Forelimb muscle (tissue), 1 donor: ENCODE measurements at places on chromosomes 5 and 9.

- DNase-seq: no peak
Measured at GRCh38 chr5:179612577-179613459, 10.7 kb downstream of the HNRNPH1 start.

GRCh38 chr9:1042466-1042865 lies 7.7 kb upstream of the DMRT2 start:
- no peak for DNase-seq

GRCh38 chr5:172678902-172679301 lies 37.8 kb downstream of the NEURL1B start:
- no peak for DNase-seq

DNA sequence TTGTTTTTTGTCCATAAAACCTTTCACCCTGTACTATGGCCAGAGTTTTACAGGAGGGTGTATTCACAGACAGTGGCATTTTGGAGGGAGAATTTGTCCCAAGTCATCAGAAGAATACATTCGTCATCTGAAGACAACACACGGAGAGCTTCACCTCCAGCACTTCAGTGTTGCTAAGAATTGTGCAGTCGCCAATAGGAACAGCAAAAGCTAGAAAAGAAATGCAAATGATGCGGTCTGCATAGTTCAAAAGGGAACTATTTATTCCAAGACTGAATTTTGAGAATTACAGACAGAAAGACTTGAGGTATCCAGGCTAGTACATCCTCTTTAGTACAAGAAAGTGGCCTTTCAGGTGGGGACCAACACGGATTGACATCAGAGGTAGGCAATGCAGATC lies 399.2 kb upstream of the KIF2A start:
- no peak for DNase-seq

DNA sequence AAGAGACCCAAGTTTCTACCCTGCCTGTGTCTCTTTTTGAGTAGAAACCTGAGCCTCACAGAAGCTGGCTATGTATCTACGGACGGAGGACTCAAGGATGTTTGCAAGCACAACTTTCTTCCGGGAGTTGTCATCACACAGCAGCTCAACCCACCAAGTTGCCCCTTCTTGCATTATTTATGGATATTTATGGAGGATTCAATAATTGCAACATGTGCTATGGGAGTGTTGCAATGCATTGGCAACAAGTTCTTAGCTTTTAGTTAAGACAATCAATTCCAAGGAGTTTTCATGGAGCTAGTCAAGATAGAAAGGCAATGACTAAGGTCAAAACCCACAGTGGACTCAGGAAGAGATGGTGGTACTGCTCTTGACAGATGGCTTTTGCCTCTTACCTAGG lies 336.9 kb downstream of the ENC1 start:
- DNase-seq: no peak

GRCh38 chr5:136781464-136781863 lies 416.1 kb upstream of the TRPC7 start:
- no peak for DNase-seq

GRCh38 chr9:9614607-9615006 lies 998.2 kb downstream of the PTPRD start:
- no peak for DNase-seq

- no peak for DNase-seq
Measured at GRCh38 chr5:38615042-38615441, 58.6 kb upstream of the LIFR start.

GRCh38 chr9:131950487-131950886 lies 129.2 kb downstream of the MED27 start:
- no peak for DNase-seq

DNA sequence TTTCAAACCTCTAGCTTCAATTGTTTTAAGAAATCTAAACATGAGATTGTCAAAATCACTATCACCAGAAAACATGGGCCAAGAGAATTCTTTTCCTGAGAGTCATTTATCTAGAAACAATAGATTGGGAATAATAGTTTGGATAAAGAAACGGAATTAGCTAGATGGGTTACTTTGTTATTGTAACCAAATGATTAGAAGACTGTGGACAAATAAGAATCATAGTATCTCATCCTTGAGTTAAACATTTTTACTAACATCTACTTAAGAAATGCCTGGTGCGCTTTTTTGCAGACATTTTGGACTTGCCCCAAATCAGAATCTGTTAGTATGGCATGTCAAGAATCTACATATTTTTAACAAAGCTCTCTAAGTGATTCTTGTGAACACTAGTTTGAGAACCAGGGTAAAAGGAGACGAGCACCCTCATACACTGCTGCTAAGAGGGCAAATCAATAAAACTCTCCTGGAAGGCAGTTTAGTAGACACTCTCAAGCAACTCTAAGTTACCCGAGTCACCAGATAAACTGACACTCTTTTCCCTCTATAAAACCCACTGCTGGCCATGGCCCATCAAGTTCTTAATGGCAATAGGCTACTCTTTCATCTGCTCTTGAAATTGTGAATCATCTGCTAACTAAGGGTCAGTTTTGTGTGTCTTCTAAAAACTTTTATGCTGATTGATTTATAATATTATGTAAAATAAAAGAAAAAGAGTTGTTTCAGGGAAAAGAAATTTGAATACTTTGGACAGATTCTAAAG lies 39.1 kb downstream of the TPD52L3 start:
- DNase-seq: no peak

DNA sequence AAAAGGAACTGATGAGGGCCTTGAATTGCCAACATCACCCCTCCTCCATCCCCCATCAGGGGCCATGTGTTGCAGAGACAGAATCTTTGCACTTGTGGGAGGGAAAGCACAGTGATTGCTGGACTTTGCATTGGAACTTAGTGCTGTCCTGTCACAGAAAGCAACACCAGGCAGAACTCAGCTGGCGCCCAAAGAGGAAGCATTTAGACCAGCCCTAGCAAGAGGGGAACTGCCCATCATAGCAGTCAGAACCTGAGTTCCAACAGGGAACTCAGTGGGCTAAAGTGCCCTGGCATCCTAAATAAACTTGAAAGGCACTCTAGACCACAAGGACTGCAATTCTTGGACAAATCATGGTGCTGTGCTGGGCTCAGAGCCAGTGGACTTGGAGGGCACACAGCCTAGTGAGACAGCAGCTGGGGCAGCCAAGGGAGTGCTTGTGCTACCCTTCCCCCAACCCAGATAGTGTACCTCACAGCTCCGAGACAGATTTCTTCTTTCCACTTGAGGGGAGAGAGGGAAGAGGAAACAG lies 128.1 kb downstream of the ACTL7B start:
- no peak for DNase-seq

GRCh38 chr9:76571288-76571687 lies 112.3 kb downstream of the GCNT1 start:
- no peak for DNase-seq

DNA sequence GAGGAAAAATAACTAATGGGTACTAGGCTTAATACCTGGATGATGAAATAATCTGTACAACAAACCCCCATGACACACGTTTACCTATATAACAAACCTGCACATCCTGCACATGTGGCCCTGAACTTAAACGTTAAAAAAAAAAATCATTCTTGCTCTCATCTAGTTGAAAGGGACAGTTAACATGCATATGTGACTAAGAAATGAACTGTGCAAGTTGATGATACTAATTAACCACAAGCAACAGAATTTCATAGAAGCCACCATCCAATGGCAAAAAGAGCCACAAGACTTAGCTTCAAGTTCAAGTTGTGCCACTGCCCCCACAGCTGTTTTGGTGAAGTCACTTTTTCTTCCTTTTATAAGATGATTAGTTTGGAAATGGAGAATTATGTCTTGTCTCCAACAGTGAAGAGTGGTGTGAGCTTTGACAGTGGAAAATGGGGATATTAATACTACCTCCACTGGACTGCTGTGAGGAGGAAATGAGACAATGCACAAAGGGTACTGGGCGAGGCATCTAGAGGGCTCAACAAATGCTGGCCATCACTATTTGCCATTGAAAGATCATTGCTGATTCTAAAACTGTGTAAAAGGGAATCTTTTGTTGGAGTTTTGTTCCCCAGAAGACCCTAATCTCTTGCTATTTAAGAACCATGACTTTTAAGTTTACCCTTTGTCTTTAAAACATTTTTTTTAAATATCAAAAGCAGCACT lies 202.1 kb downstream of the EBF1 start:
- no peak for DNase-seq

DNA sequence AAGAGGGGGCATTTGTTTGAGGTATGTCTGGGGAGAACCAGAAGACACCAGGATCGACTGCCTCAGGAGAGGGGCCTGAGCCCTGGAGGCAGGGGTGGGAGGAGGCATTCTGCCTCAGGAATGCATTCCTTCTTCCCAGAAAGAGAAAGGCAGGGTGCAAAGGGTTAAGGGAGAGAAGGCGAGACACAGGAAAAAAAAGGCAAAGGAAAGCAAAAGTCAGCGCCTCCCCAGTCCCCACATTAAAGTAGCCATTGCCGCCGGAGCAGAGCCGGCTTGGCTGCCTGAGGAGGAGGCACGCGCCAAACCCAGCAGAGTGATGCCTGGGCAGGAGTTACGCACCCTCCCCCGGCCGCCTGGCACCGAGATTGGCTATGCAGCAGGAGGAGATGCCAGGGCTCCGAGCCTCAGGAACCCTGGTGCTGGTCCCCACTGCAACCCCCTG lies 123.8 kb upstream of the PHYKPL start:
- no peak for DNase-seq

GRCh38 chr5:133741818-133742355 lies 129.5 kb upstream of the FSTL4 start:
- DNase-seq: no peak

DNA sequence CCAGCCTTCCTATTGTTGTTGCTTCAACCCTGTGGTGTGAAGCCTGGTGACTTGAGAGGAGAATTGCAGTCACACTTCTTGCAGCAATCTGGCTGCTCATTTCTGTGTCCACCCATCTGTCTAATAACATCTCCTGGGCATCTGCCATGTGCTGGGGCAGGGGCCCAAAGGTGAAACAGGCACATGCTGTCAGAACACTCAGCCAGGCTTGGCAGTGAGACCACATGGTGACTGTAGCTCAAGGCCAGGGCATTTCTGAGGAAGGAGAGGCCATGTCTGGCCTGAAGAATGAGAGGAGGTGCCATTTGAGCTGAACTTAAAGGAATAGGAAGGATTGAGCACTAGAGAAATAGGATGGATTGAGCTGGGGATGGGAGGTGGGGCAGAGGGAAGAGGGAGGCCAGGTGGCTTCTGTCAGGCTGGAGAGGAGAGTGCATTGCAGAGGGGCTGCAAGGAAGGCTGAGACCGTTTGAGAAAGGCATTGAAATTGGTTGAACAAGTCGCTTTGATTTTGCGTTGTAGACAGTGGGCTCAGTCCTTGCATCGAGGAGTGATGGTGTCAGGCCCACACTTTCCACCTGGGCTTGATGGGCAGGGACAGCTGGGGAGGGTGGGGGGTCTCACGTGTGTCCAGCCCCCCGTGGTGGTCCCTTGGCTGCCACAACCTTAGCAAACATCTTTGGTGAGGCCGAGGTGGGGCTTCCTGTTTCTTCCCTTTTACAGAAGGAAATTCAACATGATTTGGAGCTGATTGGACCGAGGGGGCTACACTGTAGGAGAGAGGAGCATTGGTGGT lies 222.4 kb downstream of the CACNA1B start:
- no peak for DNase-seq

- no peak for DNase-seq
Measured at GRCh38 chr9:13165956-13166355, 113.5 kb downstream of the MPDZ start.

- no peak for DNase-seq
Measured at GRCh38 chr5:147902609-147903115, 3.7 kb downstream of the C5orf46 start.

- no peak for DNase-seq
Measured at GRCh38 chr5:169013208-169013728, 287.7 kb downstream of the SLIT3 start.

- no peak for DNase-seq
Measured at GRCh38 chr5:180201051-180201987, 7.7 kb downstream of the RASGEF1C start.

- no peak for DNase-seq
Measured at GRCh38 chr5:79189439-79190234, 46.3 kb upstream of the JMY start.
